ENCODE measurements at places on chromosomes 1 and 21.
A peak's percentile ranks its signal among the peaks of the same experiment; 100 is the strongest.

DNA sequence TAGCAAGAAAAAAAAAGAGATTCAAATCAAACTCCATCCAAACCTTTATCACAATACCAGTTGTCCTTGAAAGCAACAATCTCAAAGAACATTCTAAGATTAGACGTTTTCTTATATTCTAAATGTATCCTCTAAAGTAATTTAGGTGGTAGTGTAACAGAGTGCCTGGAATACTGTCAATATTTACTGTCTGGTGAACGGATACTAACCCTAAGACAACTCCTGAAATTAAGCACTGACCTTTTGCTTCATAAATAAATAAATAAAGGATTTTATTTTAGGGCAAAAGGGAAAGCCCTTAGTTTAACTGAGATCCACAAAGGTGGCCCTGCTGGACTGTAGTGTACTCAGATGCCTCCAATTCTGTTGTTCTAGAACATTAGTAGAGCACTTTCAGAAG is 9.9 kb upstream of the USH2A start:
- no peak for DNase-seq

GRCh38 chr1:21659099-21659923 is 9.8 kb downstream of the RAP1GAP start:
- peak; percentile 58 for DNase-seq

GRCh38 chr1:157407917-157408525 is 144.3 kb downstream of the FCRL5 start:
- no peak for DNase-seq

GRCh38 chr1:98086796-98087441 is 166.1 kb upstream of the DPYD start:
- DNase-seq: no peak

DNA sequence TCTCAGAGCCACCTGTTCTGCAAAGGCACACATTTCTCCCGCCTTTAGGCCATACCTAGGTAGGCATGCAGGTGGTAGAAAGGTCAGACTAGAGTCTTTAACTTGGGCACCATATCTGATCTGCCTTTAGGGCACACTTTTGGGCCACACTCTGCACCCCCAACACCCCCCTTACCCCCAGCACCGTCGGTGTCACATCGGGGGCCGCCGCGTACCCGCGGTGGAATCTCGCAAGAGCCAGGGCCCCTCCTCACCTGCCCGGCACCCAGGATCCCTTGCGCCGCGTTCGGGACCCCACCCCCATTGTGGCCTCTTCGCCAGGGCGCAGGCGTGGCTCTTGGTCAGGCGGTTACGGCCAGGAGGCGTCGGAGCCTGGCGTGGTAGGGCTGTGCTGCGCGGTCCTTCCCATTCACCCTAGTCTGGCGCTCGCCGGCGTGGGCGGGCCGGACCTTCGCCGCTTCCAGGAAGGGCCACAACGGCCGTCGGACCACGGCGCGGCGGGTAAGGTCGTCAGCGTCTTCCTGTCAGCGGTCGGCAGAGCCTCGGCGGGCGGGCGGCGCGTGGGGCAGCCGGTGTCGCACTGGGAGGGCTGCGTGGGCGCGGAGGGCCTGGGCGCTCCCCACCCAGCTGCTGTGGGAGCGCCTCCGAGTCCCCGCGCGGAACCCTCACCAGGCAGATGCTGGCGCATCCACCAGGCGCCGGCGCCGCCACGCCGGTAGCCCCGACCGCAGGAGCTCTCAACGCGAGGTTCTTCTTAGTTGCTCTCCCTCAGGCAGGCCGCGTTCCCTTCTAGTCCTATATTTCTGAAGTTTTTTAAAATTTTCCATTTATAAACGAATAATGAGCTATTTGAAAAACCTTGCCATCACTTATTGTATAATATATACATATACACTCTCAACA is at the start of gene DNAH14:
TSS of gene DNAH14 (plus strand) at position 341 of the 903 bp plus-strand sequence. CDS start 23,028 bp downstream, outside the sequence.
- DNase-seq: no peak

GRCh38 chr21:46618738-46619379 is 14.0 kb upstream of the S100B start:
- DNase-seq: no peak

DNA sequence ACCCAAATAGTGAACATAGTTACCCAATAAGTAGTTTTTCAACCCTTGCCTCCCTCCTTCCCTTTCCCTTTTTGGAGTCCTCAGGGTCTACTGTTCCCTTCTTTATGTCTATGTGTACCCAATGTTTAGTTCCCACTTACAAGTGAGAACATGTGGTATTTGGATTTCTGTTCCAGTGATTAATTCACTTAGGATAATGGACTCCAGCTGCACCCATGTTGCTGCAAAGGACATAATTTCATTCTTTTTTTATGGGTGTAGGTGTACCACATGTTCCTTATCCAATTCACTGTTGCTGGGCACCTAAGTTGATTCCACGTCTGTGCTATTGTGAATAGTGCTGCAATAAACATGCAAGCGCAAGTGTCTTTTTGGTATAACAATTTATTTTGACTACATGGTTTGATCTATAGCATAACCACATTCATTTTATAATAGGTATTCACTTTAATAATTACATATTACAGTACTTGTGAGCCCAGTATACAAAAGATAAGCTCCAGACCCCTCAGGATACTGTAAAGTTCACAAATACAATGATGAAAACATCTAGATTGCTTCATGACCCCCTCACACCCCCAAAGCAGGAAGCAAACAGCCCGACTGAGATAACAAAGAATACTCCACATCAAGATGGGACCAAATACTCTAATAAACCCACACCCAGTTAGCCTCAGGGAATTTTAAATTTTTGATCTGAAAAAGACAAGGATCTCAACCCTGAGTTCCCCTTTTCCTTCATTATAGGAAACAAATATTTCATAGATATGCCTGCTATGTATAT is 45.3 kb downstream of the PUM1 start:
- no peak for DNase-seq

Data from stimulated activated CD8-positive, alpha-beta memory T cell treated with anti-CD3 and anti-CD28 coated beads, Interleukin-2, amount 100 ng/mL, for 48 hours (primary cell).